GM12891 (cell line): ENCODE measurements at places on chromosomes 1 and 21.
A peak's percentile ranks its signal among the peaks of the same experiment; 100 is the strongest.

DNA sequence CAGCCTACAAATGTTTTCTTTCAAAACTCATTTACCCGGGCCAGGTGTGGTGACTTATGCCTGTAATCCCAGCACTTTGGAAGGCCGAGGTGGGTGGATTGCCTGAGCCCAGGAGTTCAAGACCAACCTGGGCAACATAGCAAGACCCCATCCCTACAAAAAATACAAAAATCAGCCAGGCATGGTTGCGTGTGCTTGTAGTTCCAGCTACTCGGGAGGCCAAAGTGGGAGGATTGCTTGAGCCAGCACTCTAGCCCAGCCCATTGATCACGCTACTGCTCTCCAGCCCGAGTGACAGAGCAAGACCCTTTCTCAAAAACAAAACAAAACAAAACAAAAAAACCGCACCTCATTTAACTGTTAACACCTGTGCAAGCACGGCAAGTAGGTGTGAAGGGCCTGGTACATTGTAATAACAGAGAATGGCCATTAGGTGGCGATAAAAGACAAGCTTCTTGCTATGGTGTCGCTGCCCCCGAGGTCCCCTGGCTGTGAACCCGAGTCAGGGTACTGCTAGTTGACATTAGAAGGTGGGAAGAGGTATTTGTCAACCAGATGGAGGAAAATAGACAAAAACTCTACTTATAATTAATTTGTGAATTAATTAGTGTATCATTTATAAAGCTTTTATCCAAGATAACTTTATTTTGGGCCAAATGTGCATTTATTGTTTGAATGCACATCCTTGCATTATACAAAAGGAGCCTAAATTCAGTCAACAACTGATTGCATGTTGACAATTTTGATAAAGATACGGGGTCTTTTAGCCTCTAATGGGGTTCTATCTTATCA, 66.5 kb downstream of the SH3BGR start:
- peak; percentile 65 for DNase-seq

DNA sequence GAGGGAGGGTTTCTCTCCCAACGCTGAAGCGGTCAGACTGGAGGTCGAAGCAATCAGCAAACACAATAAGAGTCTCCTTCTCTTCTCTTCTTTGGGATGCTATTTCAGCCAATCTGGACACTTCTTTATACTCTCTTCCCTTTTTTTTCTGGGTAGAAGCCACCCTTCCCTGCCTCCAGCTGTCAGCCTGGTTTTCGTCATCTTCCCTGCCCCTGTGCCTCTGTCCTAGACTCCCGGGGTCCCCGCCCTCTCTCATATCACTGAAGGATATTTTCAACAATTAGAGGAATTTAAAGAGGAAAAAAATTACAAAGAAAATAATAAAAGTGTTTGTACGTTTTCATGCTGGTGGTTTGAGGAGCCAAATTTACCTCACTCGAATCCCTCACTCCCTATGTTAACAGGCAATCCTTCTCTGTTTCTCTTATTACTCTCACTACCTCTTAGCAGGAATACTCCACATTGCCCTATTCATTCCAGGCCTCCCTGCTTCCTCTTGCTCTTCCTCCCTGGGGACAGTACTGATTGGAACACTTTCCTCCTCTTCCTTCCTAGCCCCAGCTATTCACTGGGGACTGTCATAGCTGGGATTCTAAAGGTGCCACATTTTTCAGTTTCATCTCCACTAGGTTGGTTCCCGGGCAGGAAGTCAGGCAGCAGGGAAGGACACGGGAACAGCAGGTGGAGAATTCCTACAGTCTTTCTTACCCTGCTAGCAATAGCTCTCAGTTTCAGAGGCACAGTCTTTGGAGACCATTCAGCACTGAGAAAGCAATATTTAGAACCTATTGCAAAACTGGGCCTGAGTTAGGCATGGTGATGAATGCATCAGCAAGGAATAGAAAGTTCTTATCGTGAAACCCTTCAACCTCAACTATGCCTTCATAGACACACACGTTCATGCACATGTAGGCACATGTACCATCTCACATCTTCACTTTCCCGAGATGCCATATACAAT, 288.0 kb downstream of the PBX1 start:
- DNase-seq, result no peak

DNA sequence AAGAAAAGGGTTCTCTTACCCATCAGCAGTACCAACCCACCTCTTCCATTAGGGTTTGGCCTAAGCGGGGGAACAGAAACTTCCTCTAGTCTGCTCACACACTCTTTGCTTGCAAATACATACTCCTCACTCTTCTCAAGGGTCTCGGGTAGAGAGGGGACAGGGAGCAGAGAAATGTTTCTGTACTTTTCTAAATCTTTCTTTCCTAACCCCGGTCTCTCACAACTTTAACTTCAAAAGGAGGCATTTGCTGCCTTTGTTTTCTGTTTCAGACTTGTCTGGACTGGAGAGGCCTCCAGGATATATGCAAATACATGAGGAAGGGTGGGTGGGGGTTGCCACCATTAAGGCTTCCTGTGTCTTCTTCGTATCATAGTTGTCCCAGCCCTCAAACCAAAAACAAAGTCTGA, 10.5 kb upstream of the LAX1 start:
- DNase-seq, result no peak

GRCh38 chr1:13763222-13763621, 63.2 kb downstream of the PRDM2 start:
- no peak for DNase-seq

GRCh38 chr1:53093451-53093754, 31.4 kb downstream of the PODN start:
- no peak for DNase-seq

DNA sequence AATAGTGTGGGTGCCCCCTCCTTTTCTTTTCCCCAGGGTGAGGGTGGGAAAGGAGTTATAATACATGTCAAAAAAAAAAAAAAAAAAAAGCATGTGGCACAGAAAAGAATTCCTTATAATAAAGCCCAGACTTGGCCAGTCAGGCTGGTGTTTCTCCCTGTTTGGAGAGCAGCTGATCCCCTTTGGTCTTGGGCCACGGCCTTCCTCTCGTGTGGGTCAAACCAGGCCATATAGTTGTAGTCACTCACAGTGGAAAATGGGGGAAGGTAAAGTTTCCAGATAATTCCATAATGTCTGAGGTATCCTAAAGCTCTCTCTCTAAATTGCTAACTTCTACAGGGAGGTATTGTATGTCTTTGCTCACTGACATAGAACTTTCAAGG, 22.0 kb downstream of the CLIC6 start:
- no peak for DNase-seq

DNA sequence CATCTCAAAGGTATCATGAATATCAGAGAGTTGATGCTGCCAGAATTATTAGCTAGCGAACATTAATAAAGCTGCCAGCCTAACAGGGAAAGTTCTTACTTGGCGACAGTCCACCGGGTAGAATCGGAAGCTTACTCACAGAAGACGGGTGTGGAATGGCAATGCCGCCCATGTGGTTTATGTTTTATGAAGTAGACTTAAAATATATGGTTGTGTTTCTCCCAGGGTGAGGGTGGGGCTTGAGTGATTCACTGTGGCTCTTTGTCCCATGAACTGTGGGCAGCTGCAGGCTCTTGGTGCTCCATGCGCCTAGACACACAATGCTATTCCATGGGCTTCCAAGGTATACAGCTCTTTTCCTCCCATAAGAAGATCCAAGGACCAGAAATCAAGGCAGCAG, 162.7 kb downstream of the PIGK start:
- no peak for DNase-seq

DNA sequence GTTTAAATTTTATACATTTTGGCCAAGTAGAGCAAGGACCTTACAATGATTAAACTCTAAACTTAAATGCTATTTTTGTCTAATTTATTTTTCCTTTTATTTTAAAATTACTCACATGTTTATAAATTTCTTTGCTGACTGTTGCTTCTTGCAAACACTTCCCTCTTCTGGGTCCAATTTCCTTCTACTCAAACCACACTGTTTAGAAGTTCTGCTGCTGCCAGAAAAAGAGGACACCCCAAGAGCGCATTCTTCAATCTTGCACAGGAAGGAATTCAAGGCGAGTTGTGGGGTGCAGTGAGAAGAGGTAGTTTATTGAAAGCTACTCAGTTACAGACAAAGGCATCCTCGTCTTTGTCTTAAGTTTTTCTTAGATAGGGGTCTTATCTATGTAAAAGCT, 88.5 kb upstream of the NEK7 start:
- DNase-seq, result no peak

DNA sequence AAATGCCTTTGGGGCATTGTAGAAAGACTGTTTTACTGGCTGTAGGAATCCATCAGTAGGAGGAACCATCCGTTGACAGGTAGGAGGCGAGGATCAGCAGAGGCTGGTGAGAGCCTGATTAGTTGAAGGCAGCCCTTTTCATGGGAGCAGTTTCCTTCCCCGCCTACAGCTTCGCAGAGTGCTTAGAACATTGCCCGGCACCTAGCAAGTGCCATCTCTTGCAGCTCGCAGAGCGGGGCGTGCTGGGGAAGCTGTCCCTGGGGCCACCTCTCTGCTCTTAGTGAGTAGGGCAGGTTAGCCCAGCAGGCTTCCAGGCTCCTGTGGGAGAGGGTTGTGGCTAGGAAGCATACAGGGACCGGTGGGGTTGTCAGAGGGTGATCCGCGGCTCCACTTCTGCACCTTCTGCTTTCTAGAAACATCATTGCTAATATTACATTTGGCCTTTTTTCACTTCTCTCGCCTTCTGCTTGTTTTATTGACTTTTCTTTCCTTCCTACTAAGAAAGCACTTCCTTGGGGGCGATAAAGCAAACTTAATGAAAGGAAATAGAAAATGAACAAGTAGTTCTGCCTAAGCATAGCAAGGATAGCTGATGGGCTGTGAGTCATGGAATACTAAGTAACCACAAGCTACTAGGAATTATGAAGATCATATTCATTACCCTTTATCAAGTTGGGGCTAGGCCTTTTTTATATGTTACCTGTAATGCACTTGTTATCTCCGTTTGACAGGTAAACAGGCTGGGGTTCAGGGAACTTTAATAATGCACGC, 176.7 kb downstream of the GALNT2 start:
- no peak for DNase-seq

GRCh38 chr1:227888404-227889046, 59.2 kb downstream of the WNT9A start:
- peak; percentile 10 for DNase-seq

DNA sequence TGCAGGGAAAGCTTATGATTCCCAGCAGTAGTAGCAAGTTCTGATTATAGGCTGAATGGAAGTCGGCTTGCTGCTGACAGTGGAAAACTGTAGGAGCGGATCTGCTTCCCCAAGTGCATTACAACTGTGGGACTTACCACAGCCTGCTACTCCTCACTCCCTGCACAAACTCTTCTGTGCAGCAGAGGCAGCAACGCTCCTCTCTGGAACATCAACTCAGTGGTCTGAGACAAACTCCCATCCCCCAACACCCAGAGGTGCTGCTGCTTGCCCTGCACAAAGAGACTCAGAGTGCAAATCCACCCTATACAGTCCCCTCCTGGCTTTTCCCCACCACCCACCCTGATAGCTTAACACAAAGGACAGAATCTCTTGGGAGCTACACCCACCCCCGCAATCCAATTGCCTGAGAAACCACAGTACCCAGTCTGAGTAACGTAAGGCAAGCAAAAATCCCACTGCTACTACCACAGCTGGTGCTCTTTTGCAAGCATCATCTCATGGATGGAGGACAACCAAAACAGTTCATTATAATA, 1455.2 kb downstream of the AMY1C start:
- DNase-seq, result no peak

- DNase-seq, result peak; percentile 27
Measured at GRCh38 chr21:34129039-34129891, 55.9 kb downstream of the MRPS6 start.

GRCh38 chr1:201332616-201333335, 44.7 kb downstream of the TNNT2 start:
- DNase-seq, result no peak

DNA sequence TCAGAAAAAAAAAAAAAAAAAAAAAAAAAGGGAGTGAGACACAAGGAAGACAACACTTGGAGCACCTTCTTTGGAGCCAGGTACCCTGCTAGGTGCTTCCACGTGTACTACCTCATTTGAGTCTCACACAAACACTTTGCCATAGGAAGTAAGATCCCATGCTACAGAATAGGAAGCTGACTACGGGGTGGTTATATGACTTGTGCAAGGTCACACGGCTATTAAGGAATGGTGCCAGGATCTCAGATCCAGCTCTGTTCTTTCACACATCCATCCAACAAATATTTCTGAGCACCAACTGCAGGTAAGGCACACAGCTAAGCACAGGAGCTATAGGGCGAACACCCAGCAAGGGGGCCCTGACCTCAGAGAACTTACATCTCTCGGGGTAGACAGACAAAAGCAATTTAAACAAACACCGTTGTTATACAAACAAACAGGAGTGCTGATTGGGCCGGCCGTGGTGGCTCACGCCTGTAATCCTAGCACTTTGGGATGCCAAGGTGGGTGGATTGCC, 22.4 kb downstream of the PTAFR start:
- no peak for DNase-seq

GRCh38 chr1:228366866-228367741, 39.5 kb downstream of the TRIM11 start:
- no peak for DNase-seq

GRCh38 chr21:14736162-14736561, 190.0 kb upstream of the SAMSN1 start:
- DNase-seq, result no peak

- DNase-seq, result no peak
Measured at GRCh38 chr1:48775831-48776392, 779 bp downstream of the BEND5 start.
